Activated CD4-positive, alpha-beta T cell treated with anti-CD3 and anti-CD28 coated beads, Interleukin-2, amount 50 U/mL, for 4 hours (primary cell): ENCODE measurements at places on chromosomes 7 and 10.

DNA sequence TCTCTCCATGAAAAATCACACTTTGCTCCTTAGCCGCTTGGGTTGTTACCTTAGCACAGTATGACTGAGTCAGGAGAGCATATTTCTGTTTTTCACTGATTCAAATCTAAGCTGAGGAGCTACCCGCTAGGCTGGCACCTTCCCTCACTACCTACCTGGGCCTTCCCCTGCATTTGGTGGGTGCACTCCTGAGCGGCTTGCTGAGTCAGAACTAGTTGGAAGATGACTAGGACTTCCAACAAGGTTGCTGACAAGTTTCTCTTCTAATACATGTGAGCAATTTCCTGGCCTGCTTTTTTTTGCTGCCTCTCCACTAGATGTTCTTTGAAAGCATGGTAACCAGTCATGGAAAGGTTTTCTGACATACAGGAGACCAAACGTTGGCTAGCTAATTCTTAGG lies 43.8 kb upstream of the SEC61G start:
- DNase-seq: no peak

GRCh38 chr10:51800725-51801424 lies 101.5 kb upstream of the CSTF2T start:
- DNase-seq: no peak

GRCh38 chr7:26688936-26689506 lies 175.4 kb downstream of the SKAP2 start:
- no peak for DNase-seq

- no peak for DNase-seq
Measured at GRCh38 chr10:14413523-14413922, 82.8 kb upstream of the FRMD4A start.

DNA sequence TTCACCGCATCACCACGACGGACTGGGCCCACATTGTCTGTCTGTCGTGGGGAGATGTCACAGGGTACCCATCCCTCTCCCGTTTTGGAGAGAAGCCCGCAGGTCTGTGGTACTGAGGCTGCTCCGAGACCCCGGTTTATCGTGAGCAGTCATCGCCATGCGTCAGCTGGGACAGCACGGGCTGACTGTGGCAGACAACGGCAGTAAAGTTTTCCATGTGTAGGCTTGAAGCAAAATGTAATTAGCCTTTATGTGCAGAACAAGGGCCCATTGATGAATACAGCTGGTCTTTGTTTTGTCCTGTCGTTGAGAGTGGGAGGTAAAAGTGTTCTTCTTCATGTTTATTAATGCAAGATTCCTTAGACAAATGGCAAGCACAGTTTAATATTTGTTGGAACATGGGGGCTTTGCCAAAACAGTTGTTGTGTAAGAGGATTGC lies 167.4 kb upstream of the SH2B2 start:
- DNase-seq: no peak

DNA sequence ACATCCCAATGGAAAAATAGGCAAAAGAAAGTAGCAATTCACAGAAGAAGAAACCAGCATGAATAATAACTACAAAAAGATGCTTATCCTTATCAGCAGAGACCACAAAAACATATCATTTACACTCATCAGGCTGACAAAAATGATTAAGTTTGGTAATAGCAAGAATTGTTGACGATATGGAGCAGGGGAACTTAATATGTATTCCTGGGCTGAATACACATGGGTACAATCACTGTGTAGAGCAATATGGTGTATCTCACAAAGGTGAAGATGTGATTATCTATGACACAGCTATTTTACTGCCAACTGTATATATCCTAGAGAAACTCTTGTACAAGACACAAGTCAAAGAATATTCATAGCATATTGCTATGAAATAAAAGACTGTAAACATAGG lies 141.8 kb upstream of the NOBOX start:
- no peak for DNase-seq

GRCh38 chr10:7302930-7303557 lies 107.8 kb downstream of the SFMBT2 start:
- DNase-seq: no peak

DNA sequence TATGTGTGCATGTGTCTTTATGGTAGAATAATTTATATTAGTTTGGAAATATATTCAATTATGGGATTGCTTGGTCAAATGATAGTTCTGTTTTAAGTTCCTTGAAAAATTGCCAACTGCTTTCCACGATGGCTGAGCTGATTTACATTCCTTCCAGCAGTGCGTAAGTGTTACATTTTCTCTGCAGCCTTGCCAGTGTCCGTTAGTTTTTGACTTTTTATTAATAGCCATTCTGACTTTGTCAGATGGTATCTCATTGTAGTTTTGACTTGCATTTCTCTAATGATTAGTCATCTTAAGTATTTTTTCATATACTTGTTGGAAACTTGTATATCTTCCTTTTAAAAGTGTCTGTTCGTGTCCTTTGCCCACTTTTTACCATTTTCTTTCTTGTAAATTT lies 434.2 kb upstream of the POT1 start:
- no peak for DNase-seq

DNA sequence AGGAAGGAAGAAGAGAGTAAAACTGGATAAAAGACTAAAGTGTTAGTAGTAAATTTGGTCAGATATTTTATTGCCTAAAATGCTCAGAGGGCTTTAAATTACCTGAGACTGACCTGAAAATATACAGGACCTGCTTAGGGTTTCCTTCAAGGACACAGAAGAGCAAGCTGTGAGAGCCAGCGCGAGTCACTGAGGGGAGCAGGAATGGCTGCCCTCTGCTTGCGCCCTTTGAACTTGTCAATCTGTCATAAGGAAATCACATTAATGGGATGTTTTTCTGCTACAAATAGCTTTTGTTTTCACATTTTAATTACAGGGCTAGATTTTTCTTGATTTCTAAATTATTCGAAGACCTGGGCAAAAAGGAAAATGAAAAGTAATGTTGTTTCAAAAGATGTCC lies 26.9 kb downstream of the DNAJB9 start:
- no peak for DNase-seq

DNA sequence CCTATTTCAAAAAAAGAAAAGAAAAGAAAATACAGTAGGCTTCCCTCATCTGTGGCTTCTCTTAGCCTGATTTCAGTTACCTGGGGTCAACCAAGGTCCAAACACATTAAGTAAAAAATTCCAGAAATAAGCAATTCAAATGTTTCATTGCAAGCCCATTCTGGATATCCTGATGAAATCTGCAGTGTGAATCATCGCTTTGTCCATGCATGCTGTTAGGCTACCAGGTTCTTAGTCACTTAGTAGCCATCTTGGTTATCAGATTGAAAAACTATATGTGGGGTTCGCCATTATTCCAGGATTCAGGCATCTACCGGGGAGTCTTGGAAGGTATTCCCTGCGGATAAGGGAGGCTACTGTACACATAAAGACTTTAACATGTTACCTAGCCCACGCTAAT lies 991 bp upstream of the FAM204A start:
- DNase-seq: no peak

DNA sequence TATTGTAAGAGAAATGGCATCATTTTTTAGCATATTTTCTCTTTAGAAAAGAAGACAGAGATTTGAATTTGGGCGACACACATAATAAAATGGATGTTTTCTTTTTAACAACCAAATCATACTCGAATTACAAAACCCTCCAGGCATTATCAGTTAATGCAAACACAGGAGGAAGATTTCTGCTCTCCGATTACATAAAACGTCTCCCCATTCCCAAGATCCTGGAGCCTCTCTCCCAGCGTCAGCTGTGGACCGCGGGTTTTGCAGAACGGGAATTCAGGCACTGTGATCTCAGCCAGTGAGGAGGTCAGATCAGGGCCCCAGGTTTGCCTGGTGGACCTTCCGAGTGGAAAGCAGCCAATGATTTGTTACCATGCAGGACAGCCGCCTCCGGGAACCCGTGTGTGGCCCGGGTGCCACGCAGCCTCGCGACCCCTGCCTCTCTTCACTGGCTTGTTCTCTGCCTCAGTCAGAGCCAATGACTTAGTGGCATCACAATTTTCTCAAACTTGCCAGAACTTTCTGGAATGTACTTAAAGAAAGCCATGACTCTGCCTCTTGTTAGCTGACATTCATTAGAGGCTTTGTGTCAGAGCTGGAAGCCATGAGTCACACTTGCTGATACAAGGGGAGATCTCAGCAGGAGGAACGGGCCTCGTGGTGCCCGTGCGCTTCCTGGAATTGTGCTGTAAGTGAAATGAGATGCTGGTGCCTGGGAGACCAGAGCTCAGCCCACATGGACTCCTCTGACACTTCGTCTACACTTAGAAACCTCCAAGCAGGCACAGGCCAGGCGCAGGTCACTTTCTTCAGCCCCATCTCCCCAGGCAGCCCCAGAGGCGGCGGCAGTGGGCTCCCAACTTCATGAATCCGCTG lies 246.1 kb downstream of the KLF6 start:
- DNase-seq: peak; percentile 12

DNA sequence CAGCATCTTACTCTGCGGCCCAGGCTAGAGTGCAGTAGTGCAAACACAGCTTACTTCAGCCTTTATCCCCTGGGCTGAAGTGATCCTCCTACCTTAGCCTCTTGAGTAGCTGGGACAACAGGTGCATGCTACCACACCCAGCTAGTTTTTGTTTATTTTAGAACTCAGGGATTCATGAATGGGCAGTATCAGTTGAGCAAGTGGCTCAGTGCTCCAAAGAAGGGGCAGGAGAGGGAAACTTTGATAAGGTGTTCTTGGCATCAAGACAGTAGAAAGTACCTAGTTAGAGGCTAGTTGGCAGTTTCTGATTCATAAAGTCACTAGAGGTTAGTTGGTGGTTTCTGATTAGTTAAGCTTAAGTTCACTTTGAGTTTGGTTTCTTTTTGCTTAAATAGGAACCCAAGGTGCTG lies 18.4 kb downstream of the TRIM24 start:
- no peak for DNase-seq

DNA sequence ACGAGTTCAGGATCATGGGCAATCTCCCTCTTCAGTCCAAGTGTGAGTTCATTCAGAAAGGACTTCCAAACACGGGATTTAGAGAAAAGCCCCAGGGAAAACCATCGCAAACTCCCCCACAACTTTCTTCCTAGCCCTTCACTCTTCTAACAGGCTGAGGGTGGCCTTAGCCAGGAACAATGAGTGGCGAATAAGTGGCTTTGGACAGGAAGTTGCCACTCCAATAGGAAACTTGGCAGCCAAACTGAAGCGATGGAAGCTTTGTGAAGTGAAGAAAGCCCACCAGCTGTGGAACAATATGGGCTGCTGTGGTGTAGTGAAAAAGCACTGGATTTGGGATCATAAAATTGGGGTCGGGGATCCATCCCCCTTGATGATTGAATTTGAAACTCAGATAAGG lies 193.2 kb downstream of the TEX36 start:
- no peak for DNase-seq

- DNase-seq: no peak
Measured at GRCh38 chr10:126090911-126091728, 194.8 kb downstream of the FANK1 start.
